ENCODE measurements at places on chromosomes 12 and 14.

DNA sequence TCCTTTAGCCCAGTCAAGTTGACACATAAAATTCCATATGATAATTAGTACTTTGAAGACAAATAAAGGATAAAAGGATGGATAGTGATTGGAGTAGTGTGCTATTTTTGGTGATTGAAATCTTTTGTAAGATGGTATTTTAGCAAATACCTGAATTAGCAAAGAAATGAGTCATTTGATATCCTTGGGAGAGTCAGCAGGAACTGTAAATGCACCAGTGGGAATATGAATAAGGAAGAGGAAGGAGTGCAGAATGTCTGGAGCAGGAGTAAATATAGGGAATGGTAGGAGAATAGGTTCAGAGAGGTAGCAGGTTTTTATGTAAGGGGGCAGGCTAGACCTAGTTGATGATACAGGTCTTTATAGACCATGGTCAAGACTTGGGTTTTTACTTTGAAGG, 75.0 kb downstream of the TRMT5 start:
- no peak for DNase-seq

DNA sequence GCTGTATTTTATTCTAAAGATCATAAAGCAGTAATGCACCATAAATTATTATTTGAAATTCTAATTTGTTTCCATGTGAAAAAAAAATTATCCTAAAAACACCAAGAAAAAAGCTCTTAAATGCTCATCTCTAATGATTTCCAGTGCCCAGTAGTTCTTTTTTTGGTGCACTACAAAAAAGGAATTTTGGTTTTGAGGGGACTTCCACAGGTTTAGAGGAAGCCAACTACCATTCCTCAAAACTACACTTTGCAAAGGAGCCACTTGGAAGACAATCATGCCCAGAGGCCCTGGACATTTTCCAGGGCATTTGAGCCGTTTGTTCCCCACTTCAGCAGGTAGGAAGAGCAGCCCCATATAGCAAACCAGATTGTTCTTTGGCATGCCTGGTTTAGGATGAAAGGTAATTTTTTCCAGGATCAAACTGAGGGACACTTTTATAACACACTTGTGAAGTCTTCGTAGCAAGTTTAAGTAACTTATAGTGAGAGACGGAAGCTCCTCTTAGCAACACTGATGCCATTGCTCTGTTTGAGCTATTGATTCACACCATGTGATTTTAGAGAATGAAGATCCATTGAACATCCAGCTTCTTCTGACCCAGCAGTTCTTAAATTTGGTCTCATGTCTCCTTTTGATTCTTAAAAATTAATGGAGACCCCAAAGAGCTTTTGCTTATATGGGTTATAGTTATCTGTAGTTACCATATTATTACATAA, 187.9 kb downstream of the ETV6 start:
- no peak for DNase-seq

GRCh38 chr14:62158779-62159178, 396.6 kb downstream of the SNAPC1 start:
- no peak for DNase-seq

DNA sequence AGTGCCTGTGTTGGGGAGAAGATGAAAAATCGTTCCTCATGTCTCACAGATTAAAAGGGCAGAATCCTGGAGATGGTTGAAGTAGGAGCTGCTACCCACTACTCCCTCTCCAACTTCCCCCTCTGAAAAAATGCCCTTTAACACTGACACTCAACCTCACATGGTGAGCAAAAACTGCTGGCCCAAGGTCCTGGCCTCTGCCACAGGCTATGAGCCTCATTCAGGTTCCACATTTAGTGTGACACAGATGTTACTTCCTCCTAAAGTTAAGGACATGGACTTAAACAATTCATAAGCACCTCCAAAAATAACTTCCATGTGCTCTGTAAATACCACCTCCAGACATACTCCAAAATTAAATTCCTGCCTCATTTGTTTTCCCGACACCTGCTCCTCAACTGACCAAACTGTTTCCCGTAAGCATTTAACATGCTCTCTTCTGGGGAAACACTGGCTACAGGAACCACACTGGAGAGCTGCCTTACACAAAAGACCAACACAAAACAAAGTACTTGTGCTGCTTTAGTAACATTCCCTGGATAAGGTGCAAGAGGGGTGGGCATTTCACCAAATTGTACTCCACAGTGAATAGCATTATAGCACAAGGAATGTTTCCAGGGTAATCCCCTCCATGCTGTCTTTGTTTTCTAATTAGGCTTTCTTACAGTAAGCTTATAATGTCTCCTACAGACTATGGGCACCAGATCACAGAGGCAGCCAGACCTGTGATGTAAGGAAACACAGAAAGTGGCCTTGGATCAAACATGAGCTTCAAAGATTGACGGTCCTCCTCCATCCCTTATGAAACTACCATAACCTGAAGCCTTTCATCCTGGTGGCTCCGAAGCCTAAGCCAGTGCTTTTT, 57.0 kb downstream of the PHLDA1 start:
- DNase-seq: no peak

DNA sequence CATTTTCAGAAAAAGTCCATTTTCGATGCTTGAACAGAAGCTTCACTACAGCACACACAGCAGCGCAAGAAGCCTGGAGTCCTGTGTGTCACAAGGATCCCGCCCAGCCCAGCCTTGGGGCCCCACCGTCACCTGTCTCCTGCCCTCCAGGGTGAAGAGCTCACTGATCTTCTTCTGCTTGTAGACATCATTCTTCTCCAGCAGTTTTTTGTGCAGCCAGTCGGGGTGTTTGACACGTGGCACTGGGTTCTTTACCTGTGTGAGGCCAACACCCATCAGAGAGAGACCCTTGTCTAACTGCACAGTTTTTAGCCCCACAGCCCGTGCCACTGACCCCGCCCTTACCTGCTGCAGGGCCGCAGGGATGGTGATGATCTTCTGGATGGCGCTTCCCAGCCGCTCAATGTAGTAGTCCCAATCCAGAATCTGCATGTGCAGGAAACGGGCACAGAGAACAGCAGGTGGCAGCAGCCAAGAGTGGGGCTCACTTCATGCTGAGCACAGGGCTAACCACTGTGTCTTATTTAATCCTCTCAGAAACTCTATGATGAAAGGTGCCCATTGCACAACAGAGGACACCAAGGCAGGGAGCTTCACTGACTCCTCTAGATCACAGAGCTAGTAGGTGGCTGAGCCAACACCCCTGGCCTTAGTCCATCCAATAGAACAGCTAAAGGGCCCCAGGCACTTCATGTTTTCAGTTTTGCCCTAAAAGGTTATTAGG, 30.0 kb downstream of the POLE start:
- DNase-seq: no peak
